ENCODE measurements at places on chromosomes 7 and 10.

GRCh38 chr10:3071405-3072198 is 4.3 kb downstream of the PFKP start:
- no peak for DNase-seq

- peak; percentile 91 for DNase-seq
These were observed 277.6 kb downstream of the GATA3 start for GRCh38 chr10:8331896-8332729.

- no peak for DNase-seq
These were observed 7.1 kb downstream of the KIF5B start for GRCh38 chr10:32049113-32049512.

DNA sequence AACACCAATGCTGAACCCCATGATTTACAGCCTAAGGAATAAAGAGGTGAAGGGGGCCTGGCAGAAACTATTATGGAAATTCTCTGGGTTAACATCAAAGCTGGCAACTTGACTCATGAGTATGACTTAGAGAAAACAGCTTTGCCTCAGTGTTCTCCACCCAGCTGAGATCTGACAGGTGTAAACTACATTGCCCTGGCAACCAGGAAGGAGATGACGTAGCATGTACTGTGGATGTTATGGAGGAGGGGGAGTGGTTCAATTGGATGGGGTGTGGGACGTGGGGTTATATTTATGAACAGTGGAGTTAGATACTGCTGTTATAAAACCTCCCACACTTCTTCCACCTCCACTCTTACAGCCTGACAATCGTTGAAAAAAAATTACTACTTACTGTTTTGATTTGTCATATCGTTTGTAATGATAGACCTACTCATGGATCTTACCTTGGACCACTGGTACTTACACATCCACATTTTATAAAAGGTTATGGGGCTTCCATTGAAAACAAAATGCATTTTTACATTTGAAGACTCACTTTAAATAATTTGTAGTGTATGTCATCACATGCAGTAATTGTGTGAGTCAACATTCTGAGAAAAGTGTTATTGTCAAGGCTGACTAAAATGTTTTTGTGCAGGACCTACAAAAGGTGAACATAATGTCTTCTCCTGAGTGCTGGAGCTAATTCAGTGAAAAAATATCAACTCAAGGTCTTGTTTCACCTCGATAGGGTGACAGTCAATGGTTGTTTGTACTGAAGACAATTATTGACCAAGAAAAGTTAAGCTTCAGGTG is 6.4 kb downstream of the OR2F1 start:
- DNase-seq, result no peak

GRCh38 chr10:62491597-62491996 is 117.4 kb downstream of the ZNF365 start:
- no peak for DNase-seq

- DNase-seq, result no peak
These were observed 131.9 kb downstream of the CDH23 start for GRCh38 chr10:71528371-71529206.

DNA sequence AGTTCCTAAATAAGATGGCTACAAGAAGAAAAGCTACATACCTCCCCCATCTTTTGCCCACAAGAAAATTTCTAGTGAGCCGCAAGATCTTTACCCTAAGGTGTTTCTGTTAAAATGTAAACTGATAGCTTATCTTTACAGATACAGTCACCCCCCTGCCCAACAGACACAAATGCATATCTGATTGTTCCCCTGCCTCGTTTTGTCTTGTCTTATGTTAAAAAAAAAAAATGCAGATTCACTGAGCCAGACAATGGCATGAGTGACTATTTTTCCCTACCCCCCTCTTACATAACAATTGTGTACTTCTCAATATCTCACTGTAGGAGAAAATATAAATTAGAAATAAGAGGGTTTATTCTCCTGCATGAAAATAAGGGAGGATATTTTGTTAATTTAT is 8.5 kb downstream of the ZNF138 start:
- no peak for DNase-seq

DNA sequence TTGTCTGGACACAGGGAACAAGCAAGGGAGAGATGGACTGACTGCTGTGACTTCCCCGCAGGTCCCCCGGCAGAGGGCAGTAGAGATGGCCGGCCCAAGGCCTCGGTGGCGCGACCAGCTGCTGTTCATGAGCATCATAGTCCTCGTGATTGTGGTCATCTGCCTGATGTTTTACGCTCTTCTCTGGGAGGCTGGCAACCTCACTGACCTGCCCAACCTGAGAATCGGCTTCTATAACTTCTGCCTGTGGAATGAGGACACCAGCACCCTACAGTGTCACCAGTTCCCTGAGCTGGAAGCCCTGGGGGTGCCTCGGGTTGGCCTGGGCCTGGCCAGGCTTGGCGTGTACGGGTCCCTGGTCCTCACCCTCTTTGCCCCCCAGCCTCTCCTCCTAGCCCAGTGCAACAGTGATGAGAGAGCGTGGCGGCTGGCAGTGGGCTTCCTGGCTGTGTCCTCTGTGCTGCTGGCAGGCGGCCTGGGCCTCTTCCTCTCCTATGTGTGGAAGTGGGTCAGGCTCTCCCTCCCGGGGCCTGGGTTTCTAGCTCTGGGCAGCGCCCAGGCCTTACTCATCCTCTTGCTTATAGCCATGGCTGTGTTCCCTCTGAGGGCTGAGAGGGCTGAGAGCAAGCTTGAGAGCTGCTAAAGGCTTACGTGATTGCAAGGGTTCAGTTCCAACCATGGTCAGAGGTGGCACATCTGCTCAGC is 6.0 kb downstream of the CYREN start:
- DNase-seq, result no peak

DNA sequence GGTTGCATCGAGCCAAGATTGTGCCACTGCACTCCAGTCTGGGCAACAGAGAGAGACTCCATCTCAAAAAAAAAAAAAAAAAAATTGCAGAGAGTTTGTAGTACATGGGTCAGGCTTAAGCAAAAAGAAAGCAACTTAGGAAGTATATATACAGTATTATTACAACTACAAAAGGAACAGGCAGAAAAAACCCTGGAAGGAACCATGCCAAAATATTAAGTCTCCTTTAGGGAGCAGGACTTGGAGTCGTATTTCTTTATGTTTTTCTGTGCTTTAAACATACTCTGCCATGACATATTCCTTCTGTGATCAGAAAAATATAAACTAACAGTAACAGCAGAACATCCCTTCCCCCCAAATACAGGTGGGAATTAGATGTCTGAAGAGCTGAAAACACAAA is 144.4 kb downstream of the CUX1 start:
- no peak for DNase-seq

- no peak for DNase-seq
These were observed 11.3 kb downstream of the GNAI1 start for GRCh38 chr7:80145780-80146422.

DNA sequence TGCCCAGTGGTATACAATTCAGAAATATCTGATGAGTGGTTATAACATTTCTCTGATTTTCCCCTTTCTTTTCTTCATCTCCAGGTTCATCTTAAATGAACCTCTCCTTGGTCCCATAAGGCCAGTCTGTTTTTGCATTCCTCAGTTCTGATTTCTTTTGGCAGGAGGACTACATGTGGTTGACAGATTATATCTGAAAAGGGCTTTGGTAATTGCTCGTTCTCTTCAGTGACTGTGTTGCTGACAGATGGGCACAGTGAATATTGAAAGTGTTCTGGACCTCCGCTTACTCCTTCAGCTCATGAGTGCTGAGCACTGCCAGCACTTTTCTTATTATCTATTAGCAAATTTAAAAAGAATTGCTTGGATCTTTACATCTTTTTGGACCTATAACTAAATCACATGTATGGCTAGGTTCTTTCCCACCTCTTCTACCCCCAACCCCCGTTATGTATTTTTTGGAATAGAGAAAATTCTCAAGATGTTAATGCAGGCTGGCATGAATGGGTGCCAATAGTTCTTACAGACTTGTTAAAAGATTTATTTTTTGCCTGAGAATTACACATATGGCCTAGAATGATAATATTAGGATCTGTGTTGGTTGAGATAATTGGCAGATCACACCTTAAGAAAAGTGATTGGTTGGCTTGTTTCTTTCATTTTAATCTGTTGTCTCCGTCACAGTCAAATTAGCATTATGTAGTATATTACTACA is 323.0 kb downstream of the EXOC4 start:
- no peak for DNase-seq

DNA sequence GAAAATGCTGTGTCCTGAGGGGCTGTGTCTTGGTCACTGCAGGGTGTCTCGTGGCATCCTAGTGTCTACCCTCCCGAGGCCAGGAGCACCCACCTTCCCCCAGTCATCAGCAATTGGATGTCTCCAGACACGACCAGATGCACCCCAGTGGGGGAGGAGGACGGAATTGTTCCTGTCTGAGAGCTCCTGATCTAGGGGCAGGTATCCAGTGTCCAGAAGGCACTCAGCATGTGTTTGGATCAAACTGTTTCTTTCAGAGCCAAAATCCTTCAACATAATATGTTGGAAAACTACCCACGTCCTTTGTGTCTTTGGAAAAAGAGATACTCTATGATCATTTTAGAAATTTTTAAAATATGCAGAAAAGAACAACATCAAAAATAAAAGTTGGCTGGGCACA is 16.9 kb downstream of the PRKRIP1 start:
- DNase-seq, result no peak

DNA sequence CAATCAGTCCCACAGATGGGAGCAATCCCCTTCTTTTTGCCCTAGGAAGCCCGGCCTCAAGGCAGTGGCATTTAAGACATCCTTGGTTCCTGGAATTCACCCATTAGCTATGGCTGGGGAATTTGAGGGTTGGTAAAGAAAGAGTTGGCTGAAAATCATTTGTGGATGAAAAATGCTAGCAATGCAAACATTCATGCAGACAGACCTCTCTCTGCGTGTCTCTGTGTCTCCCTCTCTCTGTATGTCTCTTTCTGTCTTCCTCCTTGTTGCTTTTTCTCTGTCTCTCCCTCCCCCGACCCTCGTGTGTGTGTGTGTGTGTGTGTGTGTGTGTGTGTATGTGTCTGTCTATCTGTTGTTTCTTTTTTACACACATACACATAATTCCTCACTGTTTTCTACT is 19.4 kb downstream of the LDB3 start:
- DNase-seq, result no peak

GRCh38 chr7:127391591-127392181 is 822 bp downstream of the ZNF800 start:
- DNase-seq, result peak; percentile 56

DNA sequence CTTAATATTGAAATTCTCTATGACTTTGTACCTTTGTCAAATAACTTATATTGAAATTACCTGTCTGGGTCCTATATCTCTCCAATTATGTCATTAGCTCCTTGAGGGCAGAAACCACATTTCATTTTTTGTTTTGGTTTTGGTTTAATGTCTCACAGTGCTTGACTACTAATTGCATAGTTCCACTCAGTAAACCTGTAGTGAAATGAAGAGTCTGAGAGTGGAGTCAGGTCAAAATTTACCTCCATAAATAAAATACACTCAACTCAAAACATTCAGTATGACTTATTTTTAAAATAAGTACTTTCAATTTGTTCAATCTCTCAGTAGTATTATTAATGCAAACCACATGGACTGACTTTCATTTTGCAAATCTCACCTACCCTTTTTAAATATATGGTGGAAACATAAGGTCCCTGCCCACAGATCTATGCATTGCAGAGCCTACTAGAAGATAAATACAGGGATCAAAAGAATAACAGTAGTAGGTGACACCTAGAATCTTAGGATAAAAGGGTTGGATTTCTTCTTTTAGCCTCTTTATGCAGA is 32.5 kb downstream of the PDE1C start:
- DNase-seq, result no peak
